Type B pancreatic cell (in vitro differentiated cells): ENCODE measurements at places on chromosomes 12 and 14. TPM values are rescaled to one million over a fixed set of nuclear protein-coding genes. Genes with fewer than 3 reads are reported as not detected.

IKZF4 gene
- total RNA-seq: 6.1 and 21.0 TPM in 2 replicates

SMCO2 gene
- total RNA-seq: 0.31 TPM in 1 of 2 replicates, not detected in the other

CTSG gene
- total RNA-seq: not detected in 2 replicates

KRT5 gene
- total RNA-seq: 13.0 and 25.0 TPM in 2 replicates

NAV3 gene
- total RNA-seq: 5.6 and 24.9 TPM in 2 replicates

LALBA gene
- total RNA-seq: not detected in 2 replicates

FAIM2 gene
- total RNA-seq: 0.14 and 1.7 TPM in 2 replicates

SLC8A3 gene
- 1.3 and 7.8 TPM in 2 replicates for total RNA-seq

ALG10 gene
- 12.4 and 17.3 TPM in 2 replicates for total RNA-seq

TMEM63C gene
- 4.6 and 5.5 TPM in 2 replicates for total RNA-seq

TAS2R31 gene
- total RNA-seq: 2.1 and 4.3 TPM in 2 replicates

TDRD9 gene
- total RNA-seq: not detected in 2 replicates

GRCh38 chr14:98542316-98542715 is 729.7 kb downstream of the BCL11B start:
- DNase-seq: no peak

DNA sequence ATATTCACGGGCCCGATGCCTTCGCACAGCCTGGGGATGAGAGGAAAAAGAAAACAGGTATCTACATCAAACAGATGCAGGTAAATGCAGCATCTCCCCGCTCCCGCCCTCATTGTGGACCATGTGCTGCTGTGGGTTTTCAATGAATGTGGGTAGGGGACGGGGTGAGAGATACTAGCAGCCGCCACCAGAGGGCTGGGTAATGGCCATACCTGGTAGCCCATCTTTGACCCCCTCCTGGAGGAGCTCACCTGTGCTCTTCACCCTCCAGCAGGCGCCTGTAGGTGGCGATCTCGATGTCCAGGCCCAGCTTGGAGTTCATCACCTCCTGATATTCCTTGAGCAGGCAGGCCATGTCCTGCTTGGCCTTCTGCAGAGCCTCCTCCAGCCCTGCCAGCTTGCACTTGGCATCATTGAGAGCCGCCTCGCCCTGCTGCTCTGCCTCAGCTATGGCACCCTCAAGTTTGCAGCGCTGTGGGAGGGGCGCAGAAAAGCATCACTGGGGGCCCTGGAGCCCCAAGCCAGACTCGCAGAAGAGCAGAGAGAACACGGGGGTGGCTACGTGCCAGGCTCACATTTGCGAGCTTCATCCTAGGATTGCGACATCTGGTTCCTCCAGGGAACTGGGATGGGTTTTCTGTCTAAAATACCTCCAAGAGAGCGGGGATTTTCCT is 10.2 kb downstream of the KRT82 start:
- DNase-seq: no peak

DNA sequence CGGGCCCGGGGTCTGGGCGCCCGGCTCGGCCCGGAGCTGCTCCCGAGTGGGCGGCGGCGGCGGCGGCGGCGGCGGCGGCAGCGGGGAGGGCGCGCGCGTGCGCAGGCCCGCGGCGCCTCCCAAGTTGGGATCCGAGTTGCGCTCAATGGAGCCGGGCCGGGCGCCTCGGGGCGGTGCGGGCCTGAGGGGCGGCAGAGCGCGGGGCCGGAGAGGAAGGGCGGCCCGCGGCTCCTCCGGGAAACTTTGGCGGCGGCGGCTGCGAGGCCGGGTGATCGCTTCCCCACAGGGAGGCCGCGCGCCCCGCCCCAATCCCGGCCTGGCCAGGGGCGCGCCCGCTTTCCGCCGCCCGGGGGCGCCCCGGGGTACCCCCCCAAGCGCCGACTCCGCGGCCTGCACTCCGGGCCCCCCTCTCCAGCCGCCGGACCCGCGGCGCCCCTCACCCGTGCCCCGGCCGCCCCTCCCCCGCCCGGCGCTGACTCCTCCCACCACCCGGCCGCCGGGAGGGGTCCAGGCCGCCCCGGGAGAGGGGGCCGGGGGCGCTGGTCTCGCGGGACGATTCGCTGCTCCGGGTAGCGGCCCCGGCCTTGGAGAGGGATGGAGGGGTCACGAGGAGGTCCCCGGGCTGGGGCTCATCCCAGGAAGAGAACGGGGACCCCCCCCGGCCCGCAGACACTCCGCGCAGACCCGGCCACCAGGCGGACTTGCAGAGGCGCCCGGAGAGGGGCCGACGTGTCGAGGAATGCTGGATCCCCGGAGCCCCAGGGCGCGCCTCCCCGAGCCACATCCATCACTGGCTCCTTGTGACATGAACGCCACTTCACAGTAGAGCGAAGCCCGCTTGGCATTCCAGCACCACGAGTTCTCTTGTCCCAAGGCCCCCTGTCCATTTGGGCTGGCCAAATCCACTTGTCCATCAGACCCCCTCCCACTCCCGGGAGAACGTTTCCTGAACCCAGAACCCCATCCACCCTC is at the start of gene RILPL1:
RILPL1 (minus strand) TSS at position 48 of the 972 bp plus-strand sequence. CDS start 237 bp downstream, outside the sequence.
- peak; percentile 79 for DNase-seq

GRCh38 chr12:115121053-115121452 is 437.1 kb upstream of the TBX3 start:
- DNase-seq: no peak

GRCh38 chr14:53900499-53900898 is 56.1 kb downstream of the BMP4 start:
- no peak for DNase-seq

DNA sequence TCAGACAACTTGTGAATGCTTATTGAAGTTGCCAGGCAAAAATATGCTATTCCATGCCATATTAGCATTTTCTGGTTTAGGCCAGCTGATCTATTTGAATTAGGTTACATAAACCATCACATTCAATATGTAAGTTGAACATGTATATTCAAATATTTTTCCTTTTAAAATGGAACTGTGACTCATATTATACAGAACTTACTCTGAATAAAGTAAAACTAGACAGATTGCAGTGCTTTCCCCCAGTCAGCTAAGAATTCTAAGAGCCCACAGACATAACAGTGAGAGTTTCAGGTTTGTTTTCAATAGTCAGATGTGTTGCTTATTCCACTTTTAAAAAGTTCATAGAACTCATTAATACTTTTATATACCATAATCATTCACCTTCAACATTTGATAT is 119.8 kb downstream of the MGST1 start:
- DNase-seq: no peak

GRCh38 chr12:58365087-58365390 is 423.7 kb downstream of the ATP23 start:
- DNase-seq: no peak

- DNase-seq: no peak
These were observed 43.4 kb downstream of the TEAD4 start for GRCh38 chr12:3002646-3003045.

GRCh38 chr12:27974735-27975221 is 2.2 kb upstream of the PTHLH start:
- DNase-seq: no peak

GRCh38 chr14:74612350-74613021 is 449 bp upstream of the LTBP2 start:
- peak; percentile 88 for DNase-seq

- DNase-seq: peak; percentile 93
These were observed at the start of gene CCDC77 for GRCh38 chr12:401235-402028. Gene CCDC77, plus strand, starts transcription at chr12:401644. Its CDS starts 7,740 bp downstream, at chr12:409384.

DNA sequence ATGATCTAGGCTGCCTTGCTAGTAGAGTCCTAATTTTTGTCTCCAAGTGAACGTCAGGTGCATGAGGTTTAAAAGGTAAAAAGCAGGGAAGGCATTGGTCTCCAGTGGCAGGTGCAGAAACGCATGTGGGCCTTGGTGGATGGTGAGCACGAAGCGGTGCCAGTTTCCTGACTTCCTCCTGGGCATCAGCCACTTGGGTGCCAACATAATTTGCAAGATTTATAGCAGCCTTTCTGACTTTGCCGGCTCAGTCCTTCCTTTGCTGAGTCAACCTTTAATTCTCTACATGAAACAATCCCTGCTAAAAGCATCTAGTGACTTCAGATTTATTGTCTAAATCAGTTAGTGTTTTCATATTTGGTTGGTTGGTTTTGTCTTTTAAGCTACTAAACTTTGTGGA is 355.7 kb upstream of the TMEM132C start:
- DNase-seq: no peak

GRCh38 chr14:99344051-99344758 is 72.2 kb upstream of the BCL11B start:
- no peak for DNase-seq

- no peak for DNase-seq
These were observed 6.0 kb downstream of the TMEM63C start for GRCh38 chr14:77187649-77188012.

GRCh38 chr12:30824311-30824710 is 69.6 kb upstream of the CAPRIN2 start:
- DNase-seq: no peak

- no peak for DNase-seq
These were observed 94.4 kb downstream of the AVPR1A start for GRCh38 chr12:63056649-63057048.

DNA sequence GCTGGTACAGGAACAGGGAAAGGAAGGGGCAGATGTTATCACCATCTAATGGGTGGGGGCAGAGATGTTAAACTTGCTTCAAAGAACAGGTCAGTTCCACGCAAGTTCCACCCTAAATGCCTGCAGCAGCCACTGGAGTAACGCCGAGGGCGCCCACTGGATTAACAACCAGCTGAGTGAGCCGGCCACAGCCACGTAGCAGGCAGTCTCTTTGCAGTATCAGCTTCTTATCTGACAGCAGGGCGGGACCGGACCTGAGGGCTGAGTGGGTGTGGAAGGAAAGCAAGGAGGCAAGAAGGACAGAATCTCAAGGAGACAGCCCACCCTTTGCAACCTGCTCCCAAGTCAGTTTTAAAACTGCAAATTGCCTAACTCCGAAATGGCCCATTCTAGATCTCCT is 38.4 kb upstream of the FOXN3 start:
- no peak for DNase-seq

DNA sequence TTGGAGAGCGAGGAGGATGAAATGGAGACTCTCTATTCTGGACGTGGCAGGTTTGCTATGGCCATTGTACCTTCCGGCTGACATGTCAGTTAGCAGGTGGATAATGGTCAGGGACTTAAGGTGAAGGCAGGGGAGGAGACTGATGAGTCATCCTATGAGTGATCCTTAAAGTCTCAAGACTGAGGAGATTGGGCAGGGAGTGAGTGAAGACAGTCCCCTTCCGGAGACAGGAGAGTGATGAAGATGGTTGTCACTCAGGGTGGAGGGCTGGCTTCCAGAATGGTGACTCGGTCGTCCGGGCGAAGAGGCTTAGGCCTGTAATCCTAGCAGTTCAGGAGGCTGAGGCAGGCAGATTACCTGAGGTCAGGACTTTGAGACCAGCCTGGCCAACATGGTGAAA is 49.8 kb upstream of the CCDC63 start:
- DNase-seq: no peak

DNA sequence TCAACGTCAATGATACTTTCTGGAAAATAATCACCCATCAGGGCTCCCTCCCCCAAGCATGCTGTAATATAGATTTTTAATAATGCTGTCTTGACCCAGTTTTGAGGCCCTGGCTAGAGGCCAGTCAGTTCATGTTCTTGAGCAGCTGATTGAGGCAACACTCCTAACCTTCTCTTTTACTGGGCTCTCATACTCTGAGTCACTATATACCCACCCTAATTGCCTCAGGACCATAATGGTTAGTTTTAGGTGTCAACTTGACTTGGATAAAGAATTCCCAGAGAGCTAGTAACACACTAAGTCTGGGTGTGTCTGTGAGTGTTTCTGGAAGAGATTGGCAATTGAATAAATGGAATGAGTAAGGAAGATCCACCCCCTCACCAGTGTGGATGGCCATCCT is 527.0 kb upstream of the ATP2B1 start:
- DNase-seq: no peak

DNA sequence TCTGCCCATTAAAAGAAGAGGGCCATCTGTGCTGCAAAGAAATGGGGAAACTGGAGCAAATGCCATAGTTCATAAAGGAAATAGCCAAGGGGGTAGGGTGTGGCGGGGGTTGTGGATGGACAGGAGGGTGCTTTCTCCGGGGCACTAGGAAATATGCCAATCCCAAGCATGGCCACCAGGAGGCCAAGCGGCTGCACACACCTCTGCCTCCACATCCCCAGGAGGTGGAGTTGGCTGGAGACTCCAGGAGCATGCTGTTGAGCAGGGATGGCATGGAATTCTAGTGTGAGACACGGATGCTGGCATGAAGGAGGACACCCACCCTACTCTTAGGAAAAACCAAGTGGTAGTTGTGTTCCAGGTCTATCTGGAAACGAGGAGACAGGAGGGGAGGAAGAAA is 25.2 kb downstream of the NID2 start:
- no peak for DNase-seq

DNA sequence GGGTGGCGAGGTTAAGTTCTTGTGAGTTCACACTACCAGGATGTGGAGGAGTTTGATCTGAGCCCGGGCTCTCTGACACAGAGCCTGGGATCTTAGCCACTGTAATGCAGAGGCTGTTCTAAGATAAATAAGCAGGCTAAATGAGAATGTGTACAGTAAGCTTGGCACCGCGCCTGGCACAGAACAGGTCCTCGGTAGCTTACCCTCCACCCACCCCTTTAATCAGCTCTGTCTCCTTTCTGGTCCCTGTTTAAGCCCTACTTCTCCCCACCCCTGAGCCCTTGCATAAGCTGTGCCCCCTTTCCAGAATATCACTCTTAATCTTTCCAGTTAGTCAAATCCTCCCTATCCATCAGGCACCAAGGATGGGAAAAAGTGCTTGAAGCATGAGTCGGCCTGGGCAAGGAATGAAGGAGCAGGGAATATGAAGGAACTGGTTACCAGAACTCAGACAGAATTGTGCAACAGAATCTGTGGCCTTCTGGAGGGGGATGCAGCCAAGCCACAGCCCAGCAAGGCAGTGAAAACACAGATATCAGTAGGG is 32.8 kb upstream of the CMKLR1 start:
- DNase-seq: no peak

GRCh38 chr14:104116288-104116755 is 22.1 kb upstream of the KIF26A start:
- no peak for DNase-seq

DNA sequence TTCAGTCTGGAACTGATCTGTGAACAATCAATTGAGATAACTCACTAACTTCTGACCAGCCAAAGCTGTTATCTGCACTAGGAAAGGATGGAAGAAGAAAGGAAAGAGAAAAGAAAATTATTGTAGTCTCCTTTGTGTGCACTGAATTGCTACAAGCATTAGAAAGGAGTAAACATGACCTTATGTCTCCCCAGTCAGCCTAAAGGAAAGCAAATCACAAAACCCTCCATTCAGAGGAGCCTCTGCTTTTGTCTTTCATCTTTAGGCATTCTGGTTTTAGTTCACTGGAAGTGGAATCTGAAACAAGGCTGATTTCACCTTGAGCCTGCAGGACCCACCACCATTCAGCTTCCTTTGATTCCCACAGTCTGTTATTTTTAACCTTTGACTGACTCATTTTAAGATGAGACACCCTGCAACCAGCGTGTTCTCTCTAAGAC is 26.0 kb downstream of the TBX3 start:
- no peak for DNase-seq

- no peak for DNase-seq
These were observed 585.5 kb upstream of the ATXN7L3B start for GRCh38 chr12:73951956-73952703.
